ENCODE measurements at places on chromosomes 16 and 17.

DNA sequence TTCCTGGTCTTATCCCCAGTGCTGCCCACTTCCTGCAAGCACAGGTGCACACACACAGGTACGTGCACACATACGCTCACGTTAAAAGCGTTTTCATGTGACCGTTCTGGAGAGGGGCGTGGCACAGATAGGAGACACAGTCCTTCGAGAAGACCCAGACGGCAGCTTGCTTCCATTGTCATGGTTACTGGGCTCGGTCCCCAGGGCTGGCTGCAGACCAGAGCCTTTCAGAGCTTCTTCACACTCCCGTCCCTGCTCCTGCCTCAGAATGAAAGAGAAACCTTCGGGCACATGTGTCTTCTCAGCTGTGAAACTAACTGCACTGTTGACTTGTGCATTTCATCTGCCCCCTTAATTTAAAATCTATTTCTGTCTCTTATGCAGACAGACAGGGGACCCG lies 154.2 kb downstream of the PITPNC1 start:
- no peak for DNase-seq

DNA sequence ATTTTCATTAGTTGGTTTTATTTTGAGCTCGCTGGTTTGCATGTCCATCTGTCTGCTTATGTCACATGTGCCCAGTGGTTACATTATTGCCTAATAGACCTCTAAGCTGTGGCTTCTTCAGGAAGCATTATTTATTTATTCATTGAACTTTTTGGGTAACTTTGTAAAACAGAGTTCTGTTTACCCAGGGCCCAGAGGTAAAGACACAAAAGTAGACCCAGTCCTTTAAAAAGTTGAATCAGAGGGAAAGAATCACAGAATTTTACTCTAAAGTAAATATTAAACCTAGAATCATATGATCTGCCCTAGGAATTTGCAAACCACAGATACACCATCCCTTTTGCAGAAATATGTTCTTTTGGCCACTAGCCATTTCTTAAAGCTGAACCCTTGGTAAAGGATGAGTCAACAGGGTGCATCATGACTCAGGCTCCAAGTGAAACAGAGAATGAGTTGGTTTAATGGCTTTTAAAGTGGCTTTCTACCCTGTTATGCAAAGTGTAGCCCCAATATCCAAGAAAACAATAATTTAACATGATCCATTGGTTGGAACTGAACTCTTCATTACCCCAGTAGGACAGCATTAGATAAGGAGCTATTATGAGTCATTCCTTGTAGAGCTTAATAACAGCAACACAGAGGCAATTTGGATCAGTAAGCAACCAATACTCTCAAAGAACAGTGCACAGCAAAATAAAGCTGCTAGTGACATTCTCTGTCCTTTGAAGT lies 236.3 kb downstream of the KCNJ2 start:
- no peak for DNase-seq

GRCh38 chr17:81302861-81303333 lies 7.8 kb upstream of the SLC38A10 start:
- DNase-seq = no peak

- no peak for DNase-seq
These were observed 6.2 kb upstream of the MEOX1 start for GRCh38 chr17:43667947-43668348.

DNA sequence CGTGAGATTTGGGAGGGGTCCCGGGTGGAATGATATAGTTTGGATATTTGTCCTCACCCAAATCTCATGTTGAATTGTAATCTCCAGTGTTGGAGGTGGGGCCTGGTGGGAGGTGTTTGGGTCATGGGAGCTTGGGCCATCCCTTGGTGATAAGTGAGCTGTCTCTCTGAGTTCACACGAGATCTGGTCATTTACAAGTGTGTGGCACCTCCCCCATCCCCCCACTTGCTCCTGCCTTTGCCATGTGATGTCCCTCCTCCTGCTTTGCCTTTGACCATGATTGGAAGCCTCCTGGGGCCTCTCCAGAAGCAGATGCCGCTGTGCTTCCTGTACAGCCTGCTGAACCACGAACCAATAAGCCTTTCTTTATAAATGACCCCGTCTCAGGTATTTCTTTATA lies 21.3 kb upstream of the BAIAP2 start:
- DNase-seq = no peak

All from stimulated activated CD8-positive, alpha-beta memory T cell treated with anti-CD3 and anti-CD28 coated beads, Interleukin-7, amount 100 ng/mL, for 48 hours (primary cell).